ENCODE measurements at places on chromosomes 4 and X. TPM values are rescaled to one million over a fixed set of nuclear protein-coding genes. Genes with fewer than 3 reads are reported as not detected.

GRCh38 chrX:24498975-24499374, 33.9 kb downstream of the PDK3 start:
- no peak for DNase-seq

DNA sequence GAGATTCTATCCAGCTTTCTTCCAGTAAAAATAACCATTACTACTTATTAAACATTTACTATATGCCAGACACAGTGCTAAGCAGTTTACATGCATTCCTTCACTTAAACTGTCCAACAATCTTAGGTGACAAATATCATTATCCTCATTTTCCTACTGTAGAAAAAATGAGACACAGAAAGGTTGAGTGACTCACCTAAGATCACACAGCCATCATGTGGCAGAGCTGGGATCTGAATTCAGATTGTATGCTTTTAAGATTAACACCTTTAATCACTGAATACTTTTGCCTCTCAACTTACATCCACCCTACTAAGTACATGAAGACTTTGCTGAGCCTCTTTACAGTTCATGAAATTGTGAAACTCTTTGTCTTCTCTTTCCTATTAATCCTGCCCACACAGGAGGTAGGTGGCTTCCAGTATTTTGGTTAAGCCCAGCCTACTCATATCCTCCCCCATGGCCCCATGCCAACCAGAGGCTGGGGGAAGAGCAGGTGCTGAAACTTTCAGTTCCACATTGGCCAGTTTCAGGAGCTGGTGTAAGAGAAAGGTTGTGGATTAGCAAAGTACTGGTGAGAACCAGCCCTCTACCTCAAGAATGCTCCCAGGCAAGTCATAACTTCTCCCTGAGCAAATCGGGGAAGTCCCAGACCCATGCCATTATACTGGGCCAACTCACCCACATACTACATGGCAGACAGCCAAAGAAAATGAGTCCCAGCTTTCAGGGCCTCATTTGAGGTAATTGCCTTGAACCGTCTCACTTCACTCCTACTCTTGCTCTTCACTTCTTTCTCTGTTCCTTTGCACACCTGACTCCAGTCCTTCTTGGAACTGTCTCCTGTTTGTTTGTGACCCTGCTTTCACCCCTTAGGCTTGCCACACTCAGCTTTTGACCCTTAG, 211.1 kb downstream of the GUCY2F start:
- peak; percentile 25 for DNase-seq

GRCh38 chr4:56892691-56893090, 15.0 kb upstream of the REST start:
- DNase-seq = no peak

DNA sequence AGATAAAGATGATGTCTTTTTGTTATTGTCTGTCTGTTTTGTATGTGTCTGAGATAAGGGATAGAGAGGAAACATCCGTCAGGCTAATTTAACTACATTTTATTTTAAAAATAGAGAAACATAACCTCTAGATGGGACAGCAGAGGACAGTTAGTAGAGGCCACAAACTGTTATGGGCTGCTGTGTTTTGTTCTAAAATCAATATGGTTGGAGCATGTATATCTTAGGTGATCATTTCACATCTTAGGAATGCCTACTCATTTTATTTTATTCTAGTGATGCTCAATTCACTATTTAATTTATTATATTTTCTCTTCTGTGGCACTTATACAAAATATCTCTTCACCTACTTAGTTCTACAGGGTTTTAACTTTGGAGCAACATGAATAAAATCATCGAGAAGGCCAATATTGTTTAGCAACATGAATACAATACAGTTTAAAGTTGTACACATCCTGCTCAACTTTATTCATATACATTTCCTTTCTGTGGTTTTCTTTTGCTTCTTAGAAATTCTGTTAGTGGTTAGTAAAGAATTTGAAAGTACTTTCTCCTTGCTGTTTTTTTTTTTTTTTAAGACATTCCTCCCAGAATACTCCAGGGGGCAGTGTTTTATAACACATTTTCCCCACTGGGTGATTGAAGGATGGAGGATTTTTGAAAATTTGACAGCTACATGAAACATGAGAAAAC, 392.9 kb downstream of the UNC5C start:
- no peak for DNase-seq

Gene HS6ST2
- total RNA-seq = 0.52 TPM

Gene NAP1L2
- 5.9 TPM for total RNA-seq

- no peak for DNase-seq
Observed at GRCh38 chr4:62822306-62822705, 1586.9 kb downstream of the TECRL start.

GRCh38 chr4:140982613-140983340, 150.5 kb downstream of the RNF150 start:
- DNase-seq = no peak

Gene RTL3
- total RNA-seq = not detected

Gene MFAP3L
- total RNA-seq = 10.8 TPM

Gene MAGEB16
- total RNA-seq = not detected

DNA sequence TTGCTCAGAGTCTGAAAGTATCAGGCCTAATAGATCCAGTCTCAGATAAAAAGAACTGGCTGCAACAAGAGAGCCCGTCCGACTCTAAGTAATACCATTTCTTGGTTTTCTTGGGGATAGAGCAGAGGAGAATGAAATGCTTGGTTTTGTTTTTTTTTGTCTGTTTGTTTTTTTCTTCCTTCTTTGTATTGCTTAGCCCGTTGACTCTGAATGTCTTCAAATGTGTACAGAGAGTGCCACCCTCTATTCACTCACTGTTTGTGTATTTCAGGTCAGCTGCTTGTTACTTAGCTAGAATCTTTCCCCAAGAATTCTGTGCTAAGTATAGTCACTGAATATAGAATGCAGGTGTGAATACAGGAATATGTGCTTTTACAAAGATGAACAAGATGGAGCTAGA, 5.7 kb upstream of the TMEM156 start:
- DNase-seq = no peak

- no peak for DNase-seq
Observed at GRCh38 chr4:7279902-7280301, 87.6 kb downstream of the SORCS2 start.

Gene PDE6B
- total RNA-seq = 1.0 TPM

Gene ALAS2
- total RNA-seq = not detected

DNA sequence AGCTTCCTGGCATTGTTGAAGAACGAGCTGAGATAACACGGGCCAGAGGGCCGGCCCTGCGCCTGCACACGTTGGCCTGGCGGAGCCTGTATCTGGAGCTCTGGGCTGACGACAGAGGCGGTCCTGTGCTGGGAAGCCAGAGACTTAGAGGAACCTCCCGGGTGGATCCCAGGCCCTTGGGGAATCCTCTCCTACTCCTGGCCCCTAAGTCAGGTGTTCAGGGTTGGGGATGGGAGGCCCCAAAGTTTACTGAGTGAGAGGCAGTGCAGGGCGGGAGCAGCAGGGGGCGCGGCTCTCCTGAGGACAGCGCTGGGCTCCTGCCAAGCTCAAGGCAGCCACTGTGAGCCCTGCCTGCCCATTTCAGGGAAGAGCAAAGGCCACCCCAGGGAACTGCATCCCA, 2.5 kb upstream of the HTRA3 start:
- peak; percentile 78 for DNase-seq

Gene TCEAL4
- 68.0 TPM for total RNA-seq

DNA sequence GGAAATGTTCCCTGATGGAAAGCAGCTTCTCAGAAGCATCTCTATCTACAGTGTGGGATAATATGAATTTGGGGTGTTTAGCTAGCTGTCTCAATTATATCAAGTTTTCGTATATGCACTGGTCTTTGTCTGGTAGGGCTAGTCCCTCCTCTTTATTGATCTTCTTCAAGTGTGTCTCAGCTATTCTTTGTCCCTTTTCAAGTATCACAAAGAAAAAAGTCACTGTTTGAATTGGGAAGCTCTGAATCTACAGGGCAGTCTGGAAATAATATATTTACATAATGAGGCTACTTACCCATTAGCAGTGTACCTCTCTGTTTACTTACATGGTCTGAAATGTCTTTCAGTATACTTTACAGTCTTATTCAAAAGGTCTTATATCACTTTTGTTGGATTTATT, 526.0 kb downstream of the IL1RAPL1 start:
- no peak for DNase-seq

Gene ANK2
- total RNA-seq = 7.6 TPM

DNA sequence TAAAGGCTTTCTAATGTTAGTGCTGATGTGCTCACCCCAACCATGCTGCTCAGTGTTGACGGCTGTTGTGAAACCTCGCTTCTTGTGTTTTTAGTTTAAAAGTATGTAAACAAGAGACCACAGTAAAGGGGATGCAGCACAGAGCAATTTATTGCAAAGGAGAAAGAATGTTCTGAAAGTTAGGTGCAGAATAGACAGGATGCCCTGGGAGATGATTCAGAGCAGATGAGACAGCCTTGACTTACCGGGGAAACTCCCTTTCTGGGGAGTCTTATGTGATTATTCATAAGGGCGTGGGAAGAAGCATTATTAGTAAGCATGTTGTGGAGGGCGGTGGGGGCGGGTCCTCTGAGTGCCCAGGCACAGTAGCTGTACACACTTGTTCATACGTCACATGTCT, 47.7 kb downstream of the EVC start:
- no peak for DNase-seq

Gene CEP44
- total RNA-seq = 28.7 TPM

DNA sequence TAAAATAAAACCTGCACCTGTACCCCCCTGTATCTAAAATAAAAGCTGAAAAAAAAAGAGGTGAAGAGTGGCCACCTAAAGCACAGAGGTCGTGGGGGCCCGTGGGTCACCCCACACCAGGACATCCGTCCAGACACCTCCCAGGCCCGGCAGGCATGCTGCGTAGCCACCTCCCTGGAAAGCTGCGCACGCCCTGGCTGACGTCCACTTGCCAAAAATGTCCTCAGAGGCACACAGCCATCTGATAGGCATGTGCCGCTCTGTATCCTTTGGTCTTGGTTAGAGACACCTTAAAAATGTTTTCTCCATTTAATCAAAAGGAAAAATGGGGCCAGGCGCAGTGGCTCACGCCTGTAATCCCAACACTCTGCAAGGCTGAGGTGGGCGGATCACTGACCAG, 17.7 kb downstream of the FAM53A start:
- no peak for DNase-seq

DNA sequence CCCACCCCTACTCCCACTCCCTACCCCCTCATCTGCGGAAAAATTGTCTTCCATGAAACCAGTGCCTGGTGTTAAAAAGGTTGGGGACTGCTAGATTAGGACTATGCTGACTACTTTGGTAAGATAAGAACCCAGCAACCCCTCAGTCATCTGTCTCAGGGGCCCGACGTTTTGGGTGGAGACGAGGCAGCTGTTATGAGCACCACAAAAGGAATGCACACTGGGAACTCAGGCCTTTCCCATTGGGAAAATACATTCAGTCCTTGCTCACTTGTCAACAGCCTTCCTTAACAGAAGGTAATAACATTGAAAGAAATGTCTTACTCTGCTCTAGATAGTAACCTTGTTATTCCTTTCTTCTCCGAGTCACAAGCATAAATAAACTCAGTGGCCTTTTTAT, 310.8 kb downstream of the AFF2 start:
- DNase-seq = no peak

DNA sequence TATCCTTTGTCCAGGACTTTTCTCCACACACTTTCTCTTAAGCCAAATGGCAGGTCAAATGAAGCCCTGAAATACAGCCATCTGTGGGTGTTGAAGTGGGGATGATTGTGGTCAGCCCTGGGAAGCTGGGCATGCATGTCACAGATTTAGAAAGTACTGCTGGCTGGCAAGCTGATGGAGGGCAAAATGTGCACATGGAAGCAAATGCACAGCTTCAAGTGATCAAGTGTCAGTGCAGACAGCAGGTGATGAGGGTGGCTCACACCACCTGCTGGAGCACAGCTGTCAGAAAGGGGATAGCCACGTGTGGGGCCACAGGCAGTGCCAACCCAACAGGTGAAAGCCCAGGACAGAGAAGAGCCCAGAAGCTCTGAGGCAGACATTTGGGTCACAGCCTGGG, 40.3 kb upstream of the ATXN3L start:
- DNase-seq = peak; percentile 32

Gene FAM53A
- total RNA-seq = 0.65 TPM

GRCh38 chrX:362937-363620, 23.6 kb downstream of the PPP2R3B start:
- no peak for DNase-seq

Gene RGS12
- total RNA-seq = 28.9 TPM

Gene GPR173
- 1.3 TPM for total RNA-seq

DNA sequence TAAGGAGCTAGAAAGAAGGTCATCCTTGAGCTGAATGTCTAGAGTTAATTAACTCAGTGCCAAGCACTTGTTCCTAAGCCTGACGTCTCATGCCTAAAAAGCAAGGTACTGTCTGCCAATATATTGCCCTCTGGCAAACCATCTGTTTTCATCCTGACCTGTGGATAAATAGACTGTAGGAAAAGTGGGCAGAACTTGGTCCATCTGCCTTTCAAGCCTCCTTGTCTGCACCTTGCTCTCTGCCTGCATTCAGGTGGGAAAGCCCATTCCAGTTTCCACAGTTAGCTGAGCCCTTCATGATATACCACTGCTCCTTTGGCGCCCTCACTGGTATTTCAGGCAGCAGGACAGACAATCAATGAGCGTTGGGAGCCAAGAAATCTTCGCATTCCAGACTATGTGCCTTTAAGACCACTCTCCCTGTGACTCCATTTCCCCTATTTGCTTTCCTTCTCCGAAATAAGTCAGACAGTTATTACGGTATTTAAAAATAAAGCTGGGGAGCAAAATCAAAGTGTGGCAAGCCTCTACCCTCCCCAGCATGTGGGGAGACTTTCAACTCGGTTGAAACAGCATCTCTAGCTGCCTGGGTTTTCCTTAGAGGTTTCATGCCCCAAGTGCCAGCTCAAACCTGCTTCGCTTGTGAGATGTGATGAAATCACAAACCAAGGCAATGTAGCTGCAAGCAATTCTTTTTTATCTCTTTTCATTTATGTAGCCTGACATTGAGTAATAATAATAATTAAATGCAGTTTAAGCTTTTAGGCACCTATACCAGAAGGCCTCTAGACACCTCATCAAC, 2.5 kb upstream of the CCDC149 start:
- DNase-seq = no peak

DNA sequence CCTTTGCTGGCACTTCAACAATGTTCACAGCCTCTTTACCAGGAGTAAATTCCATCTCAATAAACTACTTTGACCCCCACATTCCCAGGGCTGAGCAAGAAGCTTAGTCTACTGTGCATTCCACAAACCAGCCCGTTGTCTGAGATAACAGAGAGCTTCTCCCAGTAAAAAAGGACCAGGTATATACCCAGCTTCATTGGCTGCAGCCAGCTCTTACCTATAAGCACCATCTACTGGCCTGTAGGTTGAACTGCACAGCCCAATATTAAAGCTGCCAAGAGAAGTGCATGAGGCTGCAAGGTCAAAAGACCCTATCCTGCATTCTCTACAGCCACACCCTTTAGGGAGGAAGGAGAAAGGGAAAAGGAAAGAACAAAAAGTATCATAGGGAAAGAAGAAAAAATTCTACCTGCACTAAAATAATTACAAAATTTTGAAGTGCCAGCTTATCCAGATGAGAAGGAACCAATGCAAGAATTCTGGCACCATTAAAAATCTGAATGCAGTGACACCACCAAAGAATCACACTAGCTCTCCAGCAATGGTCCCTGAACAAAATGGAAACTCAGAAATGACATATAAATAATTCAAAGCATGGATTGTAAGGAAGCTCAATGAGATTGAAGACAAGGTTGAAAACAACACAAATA, 45.7 kb upstream of the INTU start:
- DNase-seq = peak; percentile 21

Gene USP17L29
- not detected for total RNA-seq

Gene TMPRSS11A
- not detected for total RNA-seq

GRCh38 chrX:74535408-74536151, 78.8 kb downstream of the RLIM start:
- DNase-seq = peak; percentile 80
